Erythroblast (primary cell): ENCODE measurements at places on chromosomes 6 and 20.

DNA sequence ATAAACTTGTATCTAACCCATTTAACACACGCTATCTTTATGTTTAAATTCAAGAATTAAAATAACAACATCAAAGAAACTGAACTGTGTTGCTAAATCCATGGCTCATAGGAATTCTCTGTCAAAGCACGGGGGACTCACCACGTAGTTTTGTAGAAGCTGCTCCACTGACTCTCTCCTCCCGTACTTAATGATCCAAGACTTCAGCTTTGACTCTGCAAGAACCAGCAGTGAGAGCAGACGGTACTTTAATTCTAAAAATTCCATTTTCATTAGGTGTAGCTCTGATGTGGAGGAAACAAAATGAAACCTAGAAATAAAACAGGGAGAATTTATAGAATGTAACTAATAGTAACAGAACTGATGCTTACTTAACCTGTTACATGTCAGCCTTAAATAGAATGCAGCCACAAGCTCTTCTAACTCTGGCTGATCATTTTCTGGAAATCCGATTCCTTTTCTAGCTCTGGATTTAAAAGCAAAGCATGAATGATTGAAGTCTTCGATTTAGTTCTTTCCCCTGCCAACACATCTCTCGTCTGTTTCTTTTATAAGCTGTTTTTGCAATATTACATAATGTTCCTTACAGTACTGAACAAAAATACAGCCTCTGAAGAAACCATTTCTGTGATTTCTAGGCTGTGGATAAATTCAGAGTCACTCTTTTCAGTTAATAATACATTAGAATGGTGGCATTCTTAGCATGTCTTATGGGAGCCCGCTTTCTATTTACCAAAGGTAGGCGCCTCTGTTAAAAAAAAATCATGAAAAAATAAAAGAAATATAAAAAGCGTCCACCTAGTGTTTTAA, 165.5 kb downstream of the SYNE1 start:
- DNase-seq = no peak

GRCh38 chr6:25777856-25778649, 23.5 kb downstream of the SLC17A4 start:
- no peak for DNase-seq

DNA sequence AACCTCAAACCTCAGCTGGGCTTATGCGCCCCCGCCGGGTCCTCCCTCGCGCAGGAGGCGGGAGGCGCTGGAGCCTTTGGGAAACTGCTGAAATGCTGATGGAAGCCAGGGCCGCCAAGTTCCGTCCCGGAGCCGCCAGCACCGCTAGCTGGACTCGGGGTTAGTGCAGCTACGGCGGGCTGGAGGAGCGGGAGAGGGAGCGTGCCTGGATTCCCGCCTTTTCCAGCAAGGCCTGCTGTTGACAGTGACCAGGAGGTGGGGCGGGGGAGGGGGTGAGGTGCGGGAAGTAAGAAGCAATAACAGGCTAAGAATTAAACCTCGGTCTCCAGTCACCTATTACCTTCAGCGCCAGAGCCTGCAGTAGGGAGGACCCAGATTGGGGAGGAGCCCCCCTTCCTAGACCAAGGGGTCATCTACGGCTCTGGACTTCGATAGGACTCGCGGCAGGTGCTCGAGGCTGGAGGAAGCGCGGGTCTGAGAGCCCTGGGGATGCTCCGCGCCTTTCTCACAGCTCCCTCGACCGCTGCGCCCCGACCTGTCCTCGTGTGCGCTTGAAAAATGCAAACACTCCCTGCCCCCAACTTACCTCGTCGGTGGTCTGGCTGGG, 20.5 kb downstream of the COL9A1 start:
- peak; percentile 25 for DNase-seq

GRCh38 chr20:62010551-62011402, 54.9 kb downstream of the TAF4 start:
- DNase-seq = peak; percentile 59

DNA sequence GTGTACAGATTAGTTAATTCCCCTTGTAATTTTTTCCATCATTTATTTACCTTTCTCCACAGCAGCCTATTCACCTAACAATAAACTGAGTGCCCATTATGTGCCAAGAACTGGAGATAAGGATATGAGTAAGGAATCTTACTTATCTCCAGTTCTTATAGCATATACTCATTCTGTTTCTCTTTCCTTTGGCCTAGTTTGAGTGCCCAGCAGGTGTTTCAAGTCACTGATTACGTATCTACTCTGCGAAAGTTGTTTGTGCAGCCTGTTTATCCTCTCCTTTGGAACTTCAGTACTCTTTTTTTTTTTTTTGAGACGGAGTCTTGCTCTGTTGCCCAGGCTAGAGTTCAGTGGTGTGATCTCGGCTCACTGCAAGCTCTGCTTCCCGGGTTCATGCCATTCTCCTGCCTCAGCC, 17.3 kb upstream of the POU5F1 start:
- DNase-seq = no peak

GRCh38 chr6:138499303-138500018, at the start of gene NHSL1:
Gene NHSL1, minus strand, starts transcription at chr6:138499494. Its CDS starts 204 bp downstream, at chr6:138499290.
- DNase-seq = no peak

DNA sequence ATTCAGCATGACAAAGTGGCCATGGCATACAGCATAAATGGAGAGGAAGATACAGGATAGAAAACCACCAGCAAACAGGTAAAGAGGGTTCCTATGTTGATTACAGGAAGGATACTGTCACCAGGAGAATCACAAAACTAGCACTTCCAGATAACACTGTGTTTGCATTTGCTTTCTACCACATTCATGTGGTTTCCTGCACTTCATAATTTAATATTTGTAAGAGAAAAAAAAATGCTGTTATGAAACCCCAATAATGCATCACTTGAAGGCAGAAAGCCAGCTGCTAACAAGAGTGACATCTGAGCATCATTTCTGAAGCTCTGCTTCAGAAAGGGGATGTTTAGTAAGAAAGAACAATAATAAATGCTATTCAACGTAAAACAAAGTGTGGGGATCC, 106.6 kb downstream of the ATXN1 start:
- DNase-seq = no peak

- DNase-seq = no peak
Measured at GRCh38 chr6:3696525-3697088, 54.9 kb downstream of the PXDC1 start.

DNA sequence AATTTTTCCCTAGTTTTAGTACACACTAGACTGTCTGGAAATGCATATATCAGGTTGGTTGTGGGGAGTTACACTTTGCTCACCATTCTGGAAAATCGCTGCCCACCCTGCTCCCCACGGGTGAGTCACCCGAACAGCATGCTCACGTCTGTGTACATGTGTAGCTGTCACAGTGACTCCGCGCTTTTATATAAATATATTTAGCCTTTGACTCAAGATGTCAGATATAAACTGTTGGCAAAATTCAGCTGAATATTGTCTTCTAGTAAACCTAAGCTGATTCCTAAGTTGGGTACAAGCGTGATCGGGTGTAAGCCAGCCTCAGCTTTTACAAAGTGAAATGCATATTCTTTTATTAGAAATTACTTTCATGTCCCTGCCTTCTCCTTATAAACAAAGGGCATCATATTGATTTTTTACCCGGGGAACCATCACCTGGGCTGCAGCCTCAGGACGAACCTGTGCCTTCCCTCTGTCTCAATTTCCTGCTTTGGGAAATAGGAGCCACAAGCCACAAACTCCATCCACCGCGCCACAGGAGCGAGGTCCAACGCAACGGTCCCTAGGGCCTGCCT, 4.3 kb downstream of the SDCBP2 start:
- peak; percentile 33 for DNase-seq

DNA sequence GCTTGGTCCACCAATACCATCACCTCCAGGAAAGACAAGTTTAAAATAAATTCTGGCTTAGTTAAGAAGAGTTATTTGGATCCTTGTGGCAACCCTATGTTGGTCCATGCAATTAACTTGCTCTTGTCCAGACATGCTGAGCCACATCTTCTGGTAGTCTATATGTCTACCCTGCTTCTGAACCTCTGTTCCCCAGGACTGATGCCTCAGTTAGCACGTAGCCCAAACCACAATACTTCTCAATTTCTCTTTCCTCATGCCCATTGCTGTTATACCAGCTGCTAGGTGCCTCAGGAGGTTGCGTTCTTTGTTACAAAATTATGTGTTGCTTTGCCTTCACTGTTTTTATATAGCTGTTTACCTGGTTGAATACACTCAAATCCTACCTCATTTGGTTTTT, 116.4 kb upstream of the KCNQ5 start:
- DNase-seq = no peak

DNA sequence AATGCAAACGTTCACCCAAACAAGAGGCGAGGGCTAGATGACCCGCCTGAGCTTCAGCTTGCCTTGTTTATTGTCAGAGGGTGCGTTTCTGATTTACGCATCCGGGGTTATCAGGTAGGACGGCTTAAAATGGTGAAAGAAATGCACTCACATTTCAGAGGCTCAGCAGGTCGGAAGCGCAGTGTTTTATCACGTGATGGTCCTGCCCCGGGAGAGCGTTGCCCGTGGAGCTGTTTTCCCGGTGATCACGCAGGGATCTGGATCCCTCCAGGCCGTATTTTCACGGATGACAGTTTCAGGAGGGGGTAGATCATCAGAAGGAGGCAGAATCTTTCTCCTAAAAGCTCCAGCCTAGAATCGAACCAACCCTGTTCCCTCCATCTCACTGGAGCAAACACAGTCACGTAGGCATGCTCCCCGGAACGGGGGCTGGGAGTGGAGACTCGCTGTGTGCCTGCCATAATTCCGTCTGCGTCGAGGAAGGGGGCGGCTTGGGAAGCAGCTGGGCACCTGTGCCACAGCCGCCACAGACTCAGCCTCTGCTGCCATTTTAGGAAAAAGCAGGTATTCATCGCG, 121.7 kb downstream of the SMOC2 start:
- DNase-seq = no peak

GRCh38 chr20:59720013-59720412, 115.7 kb downstream of the PHACTR3 start:
- DNase-seq = no peak

- DNase-seq = no peak
Measured at GRCh38 chr20:36082315-36082915, 72.1 kb upstream of the EPB41L1 start.

DNA sequence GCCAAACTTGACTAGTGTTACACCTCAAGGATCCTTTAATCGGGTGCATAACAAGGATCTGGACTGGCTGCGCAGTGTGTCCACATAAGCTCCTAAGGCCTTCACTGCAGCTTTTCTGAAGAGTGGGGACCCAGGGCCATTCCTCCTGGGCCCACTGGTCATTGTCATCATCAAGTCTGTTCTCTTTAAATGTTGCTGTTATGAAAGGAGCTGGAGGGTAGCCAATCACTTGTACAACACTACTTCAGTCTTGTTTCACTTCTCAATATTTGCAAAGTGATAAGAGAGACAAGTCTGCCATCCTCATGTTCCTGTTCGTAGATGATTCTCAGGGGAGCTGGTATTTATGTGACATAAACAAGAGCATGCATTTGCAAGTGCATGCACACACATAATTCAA, 149.8 kb downstream of the SYNDIG1 start:
- no peak for DNase-seq

DNA sequence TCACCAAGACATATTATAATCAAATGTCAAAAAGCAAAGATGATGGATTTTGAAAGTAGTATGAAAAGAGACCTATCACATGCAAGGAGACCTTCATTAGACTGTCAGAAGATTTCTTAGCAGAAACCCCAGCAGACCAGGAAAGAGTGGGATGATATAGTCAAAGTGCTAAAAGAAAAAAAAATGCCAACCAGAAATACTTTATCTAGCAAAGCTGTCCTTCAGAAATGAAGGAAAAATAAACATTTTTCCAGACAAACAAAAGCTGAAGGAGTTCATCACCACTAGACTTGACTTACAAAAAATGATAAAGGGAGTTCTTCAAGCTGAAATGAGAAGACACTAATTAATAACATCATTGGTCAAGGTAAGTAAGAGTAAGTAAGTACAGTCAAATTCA, 251.2 kb upstream of the SASH1 start:
- DNase-seq = no peak

- DNase-seq = no peak
Measured at GRCh38 chr6:148999501-148999900, 252.7 kb downstream of the UST start.

GRCh38 chr6:149441740-149442139, 41.7 kb downstream of the SUMO4 start:
- DNase-seq = no peak

GRCh38 chr6:147752689-147753403, 244.4 kb downstream of the SAMD5 start:
- no peak for DNase-seq

DNA sequence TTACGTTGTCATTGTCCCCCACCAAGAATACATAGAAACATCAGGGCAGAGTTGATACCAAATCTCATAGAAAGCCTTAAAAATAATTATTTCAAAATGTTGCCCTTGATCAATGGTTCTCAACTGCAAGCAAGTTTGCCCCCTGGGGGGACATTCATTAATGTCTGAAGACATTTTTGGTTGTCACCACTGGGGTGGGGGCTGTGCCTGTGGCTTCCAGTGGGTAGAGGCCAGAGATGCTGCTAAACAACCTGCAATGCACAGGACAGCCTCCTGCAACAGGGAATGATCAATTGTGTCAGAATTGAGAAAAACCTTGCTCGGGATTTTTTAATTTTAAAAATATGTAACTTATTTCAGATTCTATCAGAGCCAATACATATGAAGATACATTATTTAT, 130.6 kb upstream of the DOK5 start:
- DNase-seq = no peak

DNA sequence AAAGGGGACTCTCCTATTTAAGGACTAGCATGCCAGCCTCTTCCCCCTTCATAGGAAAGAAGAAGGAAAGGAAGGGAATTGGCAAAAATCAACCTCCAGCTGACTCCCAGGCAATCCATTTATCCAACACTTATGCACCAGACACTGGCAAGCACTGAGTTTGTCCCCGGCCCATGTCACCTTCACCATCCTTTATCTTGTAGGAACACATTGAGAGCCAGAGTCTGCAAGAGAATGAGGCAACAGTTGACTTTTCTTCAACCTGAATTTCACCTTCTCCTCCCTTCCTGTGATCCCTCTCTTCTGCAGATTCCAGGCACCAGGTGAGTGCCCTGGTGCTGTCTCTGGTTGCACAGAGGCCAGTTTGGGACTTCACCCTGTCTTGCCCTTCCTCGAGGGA, 264.3 kb upstream of the ECI2 start:
- DNase-seq = no peak

GRCh38 chr6:105536961-105537360, 134.1 kb upstream of the PREP start:
- no peak for DNase-seq

- DNase-seq = peak; percentile 51
Measured at GRCh38 chr20:53738945-53739798, 145.5 kb upstream of the ZNF217 start.

- DNase-seq = peak; percentile 28
Measured at GRCh38 chr6:142537612-142538478, 236.0 kb downstream of the ADGRG6 start.

GRCh38 chr6:105215506-105215905, 35.7 kb upstream of the POPDC3 start:
- no peak for DNase-seq

- DNase-seq = no peak
Measured at GRCh38 chr20:62050166-62051120, 15.2 kb downstream of the TAF4 start.

- DNase-seq = no peak
Measured at GRCh38 chr6:36114798-36115408, 15.4 kb upstream of the MAPK13 start.
